CD4-positive, alpha-beta T cell treated with Interleukin-17A for 4 hours (primary cell): ENCODE measurements at places on chromosomes 4 and X.

GRCh38 chrX:155179346-155179997 lies 36.8 kb upstream of the VBP1 start:
- DNase-seq, result no peak

GRCh38 chrX:153905481-153906095 lies 1.1 kb downstream of the AVPR2 start:
- DNase-seq, result no peak

DNA sequence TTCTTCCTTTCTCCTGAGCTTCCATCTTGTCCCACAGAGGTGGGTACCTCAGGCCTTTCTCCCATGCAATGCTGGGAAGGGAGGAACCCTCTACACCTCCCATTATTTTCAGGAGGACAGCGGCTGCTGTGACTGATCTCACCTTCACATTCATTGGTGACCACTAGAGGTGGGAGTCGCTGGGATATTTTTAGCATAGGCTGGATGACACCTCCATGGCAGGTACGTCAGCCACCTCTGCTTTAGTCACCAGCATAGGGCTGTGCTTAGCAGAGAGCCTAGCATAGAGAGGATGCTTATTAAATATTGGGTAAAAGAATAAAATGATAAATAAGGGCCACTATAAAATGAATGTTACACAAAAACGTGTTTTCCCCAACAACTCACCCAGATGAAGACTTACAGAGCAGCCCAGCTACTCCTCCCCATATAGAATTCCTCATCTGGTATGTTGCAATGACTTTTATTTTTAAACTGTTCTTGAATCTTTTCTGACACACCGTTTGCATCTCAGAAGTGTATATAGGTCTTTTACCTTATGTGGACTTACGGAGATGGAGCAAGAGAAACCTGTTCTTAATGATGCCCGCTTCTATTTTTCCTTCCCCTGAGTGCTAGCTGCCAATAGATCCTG lies 60.9 kb upstream of the SORBS2 start:
- DNase-seq, result no peak

GRCh38 chr4:4419896-4420295 lies 33.0 kb downstream of the NSG1 start:
- no peak for DNase-seq

DNA sequence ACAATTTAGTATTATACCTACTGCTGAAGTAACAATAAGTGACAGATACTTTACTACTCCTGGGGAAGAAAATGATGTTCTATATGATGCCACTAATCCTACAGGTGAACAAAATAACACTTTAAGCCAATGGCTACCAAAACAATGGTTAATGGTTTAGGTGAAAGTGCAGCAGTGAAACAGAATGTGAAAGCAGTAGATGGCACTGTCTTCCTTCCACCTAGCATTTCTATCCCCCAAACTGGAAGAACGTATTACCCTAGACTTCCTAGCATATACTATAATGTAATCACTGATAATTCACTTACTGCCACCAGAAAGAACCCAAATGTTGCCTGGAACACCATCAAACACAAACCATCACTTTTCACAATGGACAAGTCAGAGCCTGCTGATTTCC lies 18.9 kb upstream of the CABS1 start:
- DNase-seq, result no peak

- DNase-seq, result no peak
Measured at GRCh38 chr4:151653548-151653918, 107.3 kb downstream of the GATB start.
